Right renal cortex interstitium (tissue), 3 donors: ENCODE measurements at places on chromosomes 5 and 9. TPM values are rescaled to one million over a fixed set of nuclear protein-coding genes. Genes with fewer than 3 reads are reported as not detected.

GRCh38 chr9:128145536-128145935, 3.7 kb upstream of the LCN2 start:
- no peak for DNase-seq

DNA sequence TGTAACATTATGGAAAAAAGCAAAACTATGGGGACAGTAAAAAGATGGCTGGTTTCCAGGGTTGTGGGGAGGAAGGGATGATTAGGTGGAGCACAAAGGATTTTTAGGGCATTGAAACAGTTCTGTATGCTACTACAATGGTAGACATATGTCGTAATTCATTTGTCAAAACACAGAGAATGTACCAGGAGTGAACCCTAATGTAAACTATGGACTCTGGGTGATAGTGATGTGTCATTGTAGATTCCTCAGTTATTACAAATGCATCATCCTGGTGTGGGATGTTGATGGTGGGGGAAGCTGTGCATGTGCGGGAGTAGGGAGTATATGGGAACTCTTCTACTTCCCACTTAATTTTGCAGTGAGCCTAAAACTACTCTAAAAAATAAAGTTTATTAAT, 135.0 kb upstream of the GABRP start:
- DNase-seq: no peak

- DNase-seq: no peak
Observed at GRCh38 chr5:16179511-16179935, at the start of gene MARCHF11. Gene MARCHF11 (minus strand): TSS chr5:16179791. CDS start chr5:16179575, 216 bp downstream.

DNA sequence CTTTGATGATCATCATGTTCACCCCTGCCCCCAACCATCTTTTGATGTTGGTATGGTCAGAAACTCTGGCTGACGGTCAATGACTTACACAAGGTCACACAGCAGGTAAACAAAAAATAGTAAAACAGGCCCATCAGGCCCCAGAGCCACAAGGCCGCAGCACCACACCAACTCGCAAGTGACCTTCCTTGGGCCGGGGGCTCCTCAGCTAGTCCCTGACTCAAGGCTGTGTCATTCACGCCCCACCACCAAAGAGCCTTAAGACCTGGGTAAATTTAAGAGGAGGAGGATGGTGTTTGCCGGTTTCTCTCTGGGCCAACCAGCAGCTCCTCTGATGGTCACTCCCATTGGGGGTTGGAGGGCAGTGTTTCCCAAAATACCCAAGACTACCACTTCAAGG, 55.8 kb downstream of the PSMB7 start:
- DNase-seq: no peak

- no peak for DNase-seq
Observed at GRCh38 chr5:88948746-88949600, 66.0 kb upstream of the MEF2C start.

GRCh38 chr5:128053291-128053954, 30.1 kb upstream of the SLC12A2 start:
- DNase-seq: no peak

The PAPPA gene
- 4.0 TPM for polyA plus RNA-seq

The TNFSF8 gene
- 0.61 TPM for polyA plus RNA-seq

The KIF20A gene
- polyA plus RNA-seq: 47.8 TPM

The DAPK1 gene
- 66.5 TPM for polyA plus RNA-seq

The CTSL gene
- 204 TPM for polyA plus RNA-seq
